ENCODE measurements at places on chromosomes 2 and 18.

- DNase-seq: no peak
Measured at GRCh38 chr18:11095211-11095610, 54.2 kb downstream of the PIEZO2 start.

GRCh38 chr2:161425728-161426454, 9.8 kb downstream of the TBR1 start:
- DNase-seq: no peak

GRCh38 chr2:170714381-170715061, 616 bp upstream of the SP5 start:
- no peak for DNase-seq

GRCh38 chr2:174682007-174682577, 82.2 kb downstream of the CHRNA1 start:
- peak; percentile 64 for DNase-seq

DNA sequence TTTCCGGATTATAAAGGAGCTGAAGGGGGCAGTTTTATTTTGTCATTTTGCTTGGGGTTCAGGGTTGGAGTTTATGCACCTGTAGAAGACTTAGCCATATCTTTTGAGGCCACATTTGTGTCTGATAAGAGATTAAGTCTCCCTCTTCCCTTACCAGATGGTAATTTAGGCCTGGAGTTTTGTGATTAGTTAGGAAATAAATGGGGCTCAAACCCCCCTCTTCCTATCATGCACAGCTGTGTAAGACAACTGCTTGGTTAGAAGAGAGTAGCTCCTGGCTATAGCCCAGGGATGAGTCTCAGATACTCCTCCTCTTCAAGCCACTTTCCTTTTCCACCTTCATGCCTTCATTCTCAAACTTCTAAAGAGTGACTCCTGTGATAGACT, 802 bp upstream of the SAP130 start:
- no peak for DNase-seq

DNA sequence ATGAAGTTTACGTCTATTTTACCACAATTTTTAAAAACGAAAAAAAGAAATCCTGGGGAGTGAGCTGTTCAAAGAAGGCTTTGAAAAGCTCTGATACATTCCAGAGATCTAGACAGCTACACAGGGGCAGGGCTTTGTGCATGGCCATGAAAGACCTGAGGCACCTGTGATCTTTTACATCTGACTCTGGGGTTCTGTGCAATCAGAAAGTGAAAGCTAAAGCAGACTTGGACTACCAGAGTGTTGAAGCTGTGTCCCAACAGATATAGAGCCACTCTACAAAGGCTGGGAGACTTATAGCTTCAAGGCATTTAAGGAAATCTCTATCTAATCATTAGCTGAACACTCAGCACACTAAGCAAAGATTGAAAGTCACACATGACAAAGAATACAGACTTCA, 34.1 kb downstream of the PARD6G start:
- DNase-seq: no peak

DNA sequence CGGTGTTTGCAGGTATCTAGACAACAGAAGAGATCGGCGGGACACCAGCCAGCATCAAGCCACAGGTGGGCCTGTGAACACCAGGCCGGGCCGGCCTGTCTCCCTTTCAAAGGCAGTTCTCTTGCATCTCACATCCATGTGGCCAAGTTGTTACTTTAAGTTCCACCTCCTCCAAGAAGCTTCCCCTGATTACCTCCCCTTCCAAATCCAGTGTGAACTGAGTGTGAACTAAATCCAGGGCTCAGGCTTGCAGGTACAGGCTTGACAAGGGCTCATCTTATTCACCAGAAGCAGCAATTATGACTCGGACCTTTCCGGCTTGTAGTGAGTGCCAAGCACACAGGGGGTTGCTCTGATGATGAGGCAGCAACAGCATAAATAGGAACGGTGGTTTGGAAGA, 3.9 kb downstream of the CRACDL start:
- no peak for DNase-seq

DNA sequence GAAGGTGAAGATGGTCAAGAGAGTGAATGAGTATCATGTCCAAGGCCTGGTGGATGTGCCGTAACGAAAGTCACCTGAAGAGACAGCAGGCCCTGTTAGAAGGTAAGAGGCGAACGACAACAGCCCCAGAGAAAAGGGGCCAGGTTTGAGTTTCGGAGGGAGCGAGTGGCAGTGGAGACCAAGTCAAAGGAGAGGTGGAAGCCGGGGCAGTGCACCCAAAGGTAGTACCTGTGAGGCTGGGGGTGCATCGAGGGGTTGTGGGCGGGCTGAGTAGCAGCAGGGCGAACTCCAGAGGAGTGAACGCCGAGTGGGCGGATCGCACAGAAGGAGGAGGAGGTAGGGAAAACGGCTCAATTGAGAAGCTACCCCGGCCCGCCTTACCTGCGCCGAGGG, 358 bp downstream of the USP37 start:
- peak; percentile 87 for DNase-seq

- DNase-seq: no peak
Measured at GRCh38 chr2:85503168-85503850, 35.7 kb upstream of the MAT2A start.

GRCh38 chr2:232652505-232652851, 19.1 kb downstream of the EFHD1 start:
- DNase-seq: no peak

DNA sequence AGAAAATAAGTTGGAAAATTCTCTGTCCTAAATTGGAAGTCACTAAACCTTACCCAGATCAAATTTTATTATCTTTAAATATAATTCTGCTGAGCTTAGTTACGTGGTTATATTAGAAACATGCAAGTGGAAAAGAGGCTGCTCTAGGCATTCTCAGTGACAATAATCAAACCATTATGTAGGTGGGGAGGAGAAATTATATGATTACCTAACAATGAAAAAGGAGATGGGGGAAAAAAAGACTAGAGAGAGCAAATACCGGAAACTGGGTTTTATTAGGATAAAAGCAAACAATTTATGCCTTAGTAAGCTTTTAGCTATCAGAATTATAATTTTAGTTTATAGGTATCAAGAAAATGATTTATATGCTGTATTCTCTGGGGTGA, 53.2 kb downstream of the PHLPP1 start:
- DNase-seq: no peak

- no peak for DNase-seq
Measured at GRCh38 chr2:202521470-202521869, 113.3 kb upstream of the FAM117B start.

DNA sequence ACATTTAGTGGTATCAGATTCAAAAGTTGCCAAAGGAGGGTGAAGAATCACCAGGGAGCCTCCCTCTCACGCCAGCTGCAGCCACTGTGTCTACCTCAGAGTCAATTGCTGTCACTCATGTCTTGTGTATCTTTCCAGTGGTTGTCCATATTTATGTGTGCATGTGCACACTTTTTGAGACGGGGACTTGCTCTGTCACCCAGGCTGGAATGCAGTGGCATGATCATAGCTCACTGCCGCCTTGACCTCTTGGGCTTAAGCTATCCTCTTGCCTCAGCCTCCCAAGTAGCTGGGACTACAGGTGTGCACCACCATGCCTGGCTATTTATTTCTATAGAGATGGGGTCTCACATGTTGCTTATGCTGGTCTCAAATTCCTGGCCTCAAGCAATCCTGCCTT, 4.0 kb downstream of the MOCOS start:
- no peak for DNase-seq

DNA sequence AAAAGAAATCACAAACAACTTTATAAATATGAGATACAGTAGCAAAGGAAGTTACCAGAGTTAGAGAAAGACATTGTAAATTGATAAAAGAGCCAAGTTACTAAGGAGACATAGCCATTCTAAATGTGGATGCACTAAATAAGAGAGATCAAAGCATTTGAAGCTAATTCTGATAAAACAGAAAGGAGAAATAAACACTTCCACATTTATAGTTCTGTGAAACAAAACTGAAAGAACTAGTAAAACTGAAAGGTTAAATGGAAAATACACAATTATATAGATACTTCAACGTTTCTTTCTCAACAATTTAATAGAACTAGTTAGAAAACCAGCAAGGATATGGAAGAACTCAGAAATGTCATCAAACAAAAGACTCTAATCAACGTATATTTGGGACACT, 309.0 kb upstream of the CDH2 start:
- DNase-seq: no peak

- DNase-seq: no peak
Measured at GRCh38 chr18:12393998-12394397, 13.7 kb upstream of the PRELID3A start.

DNA sequence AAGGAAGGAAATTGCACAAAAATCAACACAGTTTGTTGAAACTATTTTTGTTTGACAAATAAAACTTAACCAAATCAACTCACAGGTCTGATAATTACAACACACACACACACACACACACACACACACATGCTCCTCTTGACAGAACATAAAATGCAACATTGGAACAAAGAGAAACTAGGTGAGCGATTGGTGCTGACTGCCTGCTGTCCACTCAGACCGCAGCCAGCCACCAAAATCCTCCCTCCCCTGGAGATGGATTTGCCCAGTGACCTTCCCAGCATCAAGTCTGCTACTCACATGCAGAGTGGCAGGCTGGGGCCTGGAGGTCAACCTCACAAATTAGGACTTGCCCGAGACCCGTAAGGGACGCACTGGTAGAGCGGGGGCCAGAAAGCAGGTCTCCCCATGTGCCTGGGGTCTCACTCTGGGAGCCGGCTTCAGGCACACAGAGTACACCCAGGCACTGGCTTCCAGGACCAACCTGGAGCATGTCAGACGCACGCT, 61.4 kb downstream of the DIPK1C start:
- DNase-seq: no peak

- no peak for DNase-seq
Measured at GRCh38 chr2:144165599-144166250, 354.2 kb downstream of the ZEB2 start.

DNA sequence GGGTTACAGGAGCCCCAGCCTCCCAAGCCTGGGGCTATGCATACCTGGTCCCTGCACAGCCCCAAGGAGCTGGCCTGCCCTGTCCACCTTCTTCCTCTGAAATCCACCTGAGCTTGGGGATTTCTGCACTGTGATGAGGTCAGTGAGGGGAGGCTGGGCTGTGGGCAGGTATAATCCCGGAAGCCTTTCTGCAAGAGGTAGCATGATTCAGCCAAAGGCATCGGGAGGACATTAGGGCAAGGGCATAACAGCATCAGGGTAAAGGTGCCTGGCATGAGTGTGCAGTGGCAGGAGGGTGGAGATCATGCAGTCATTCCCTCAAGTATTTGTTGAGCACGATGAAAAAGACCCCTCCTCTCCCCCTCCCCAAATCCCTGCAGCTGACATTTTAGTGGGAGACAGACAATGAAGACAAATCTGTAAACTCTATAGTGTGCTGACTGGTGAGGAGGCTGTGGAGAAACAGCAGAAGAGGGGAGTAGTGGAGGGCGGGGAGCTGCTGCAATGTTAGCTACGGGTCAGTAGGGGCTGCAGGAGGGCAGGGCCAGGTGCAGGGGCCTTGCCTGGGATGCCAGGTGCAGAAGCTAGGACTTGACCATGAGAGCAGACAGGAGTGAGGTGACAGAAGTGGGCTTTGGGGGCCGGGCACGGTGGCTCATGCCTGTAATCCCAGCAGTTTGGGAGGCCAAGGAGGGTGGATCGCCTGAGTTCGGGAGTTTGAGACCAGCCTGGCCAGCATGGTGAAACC, 18.7 kb downstream of the ZFP36L2 start:
- no peak for DNase-seq

- no peak for DNase-seq
Measured at GRCh38 chr2:63843093-63843492, 1.4 kb downstream of the UGP2 start.

DNA sequence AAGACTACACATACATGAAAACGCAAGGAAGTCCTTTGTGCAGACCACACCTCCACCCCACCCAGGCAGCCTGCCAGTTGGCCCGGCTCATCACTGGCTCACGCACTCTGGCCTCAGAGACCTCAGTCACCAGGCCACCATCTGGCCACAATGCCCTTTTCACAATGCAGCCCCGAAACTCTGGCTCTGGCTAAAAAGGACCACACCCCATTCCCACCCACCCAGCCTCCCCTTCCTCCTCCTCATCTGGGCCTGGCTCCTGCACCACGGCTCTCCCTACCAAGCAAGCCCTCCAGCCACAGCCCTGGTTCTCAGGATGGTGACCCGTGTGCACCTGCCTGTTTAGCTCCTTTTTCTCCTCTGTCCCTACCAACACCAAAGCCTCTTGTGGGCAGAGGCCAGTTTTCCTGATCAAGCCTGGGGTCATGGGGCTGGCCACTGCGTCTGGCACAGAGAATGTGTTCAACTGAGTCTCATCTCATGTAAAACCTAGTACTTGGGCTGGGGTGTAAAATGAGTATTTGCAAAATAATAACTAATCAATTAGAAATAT, 7.4 kb downstream of the HDAC4 start:
- DNase-seq: no peak

DNA sequence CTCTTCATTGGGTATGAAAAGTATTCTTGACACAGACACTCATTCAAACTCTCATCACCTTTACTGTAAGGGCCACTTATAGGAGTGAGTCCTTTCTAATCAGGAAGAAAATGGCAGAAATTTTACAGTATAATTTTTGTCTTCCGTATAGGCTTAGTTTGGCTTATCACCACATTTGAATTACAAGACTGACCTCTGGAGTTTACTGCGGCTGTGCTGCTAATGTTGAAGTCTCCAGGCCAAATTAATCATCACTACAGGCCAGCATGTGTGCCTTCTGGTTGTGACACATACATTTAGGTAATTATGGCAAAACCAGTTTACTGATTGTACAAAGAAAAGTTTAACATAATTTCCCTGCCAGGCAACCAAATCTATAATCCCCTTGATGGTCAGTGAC, 753.6 kb upstream of the GCFC2 start:
- DNase-seq: no peak

GRCh38 chr18:11025671-11026070, 123.7 kb downstream of the PIEZO2 start:
- DNase-seq: no peak

GRCh38 chr2:131016826-131017741, 76.2 kb downstream of the FAM168B start:
- DNase-seq: no peak
